ENCODE measurements at places on chromosomes 4 and X.

GRCh38 chr4:180518906-180519305, 1724.3 kb upstream of the TENM3 start:
- DNase-seq: no peak

- DNase-seq: peak; percentile 31
Measured at GRCh38 chr4:6327220-6327917, 57.7 kb downstream of the WFS1 start.

DNA sequence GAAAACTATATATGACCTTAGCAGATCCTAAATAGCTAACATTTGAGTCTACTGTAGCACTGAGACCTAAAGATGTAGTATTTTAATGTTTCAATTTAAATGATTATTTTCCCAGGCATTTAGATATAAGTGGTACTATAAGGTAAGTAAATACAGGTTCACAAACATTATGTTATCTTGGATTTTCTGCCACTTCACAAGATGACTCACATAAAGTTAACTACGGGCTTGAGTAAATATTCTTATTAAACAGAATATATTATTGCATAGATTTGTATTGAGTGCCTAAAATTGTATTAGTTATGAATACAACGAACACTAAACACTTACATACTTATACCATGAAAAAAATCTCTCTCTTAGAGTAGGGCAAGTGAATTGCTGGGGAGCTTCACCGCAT, 34.2 kb upstream of the VCX3B start:
- DNase-seq: no peak

GRCh38 chr4:97432551-97432950, 710.7 kb downstream of the STPG2 start:
- no peak for DNase-seq

DNA sequence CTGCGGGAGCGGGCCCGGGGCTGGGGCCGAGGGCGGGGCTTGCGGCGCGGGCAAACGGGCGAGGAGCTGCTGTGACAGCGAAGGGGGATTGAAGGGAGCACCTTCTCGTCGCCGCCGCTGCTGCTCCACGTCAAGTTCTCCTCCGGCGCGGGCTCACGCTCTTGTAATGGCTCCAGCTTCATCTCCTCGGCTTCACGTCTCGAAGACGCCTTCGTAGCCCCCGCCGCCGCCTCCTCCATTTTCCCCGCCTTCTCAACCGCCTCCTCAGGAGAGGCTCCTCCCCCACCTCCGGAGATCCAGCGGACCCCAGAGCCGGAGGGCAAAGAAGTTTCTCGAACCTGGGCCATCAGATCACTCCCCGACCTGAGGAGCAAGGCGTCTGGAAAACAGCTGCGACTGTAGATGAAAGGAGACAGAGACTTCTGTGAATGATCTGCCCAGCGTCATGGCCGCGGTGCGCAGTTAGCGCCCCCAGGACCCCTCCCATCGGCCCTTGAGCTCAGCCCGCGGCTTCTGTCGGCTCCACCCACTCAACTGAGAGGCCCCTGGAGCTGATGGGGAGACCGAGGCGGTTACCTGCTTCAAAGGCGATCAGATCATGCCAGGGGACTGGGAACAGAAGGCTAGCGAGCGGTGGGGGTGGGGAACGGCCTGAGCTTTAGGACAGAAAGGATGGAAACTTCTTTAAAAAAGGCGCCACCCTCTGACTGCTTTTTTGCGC, 895 bp downstream of the USP51 start:
- DNase-seq: peak; percentile 60

- DNase-seq: no peak
Measured at GRCh38 chrX:67545036-67545821, 1.4 kb downstream of the AR start.

DNA sequence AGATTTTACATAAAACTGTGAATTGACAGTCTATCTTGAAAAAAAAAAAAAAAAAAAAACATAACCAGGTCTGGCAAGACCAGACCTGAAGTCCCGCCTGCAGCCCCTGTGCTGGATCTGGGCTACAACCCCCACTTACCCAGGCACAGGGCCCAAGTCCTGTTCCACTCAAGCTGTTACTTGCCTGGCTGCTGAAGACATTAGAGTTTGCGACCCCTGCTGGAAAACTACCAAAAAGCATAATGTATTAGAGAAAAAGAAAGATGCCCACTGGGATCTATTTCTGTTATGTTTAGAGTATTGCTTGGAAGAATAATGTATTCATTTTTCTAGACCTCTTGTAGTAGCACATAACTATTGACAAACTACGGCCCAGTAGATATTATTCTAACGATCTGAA, 4.7 kb downstream of the HS3ST1 start:
- DNase-seq: peak; percentile 4

GRCh38 chr4:101191302-101192098, 155.8 kb downstream of the PPP3CA start:
- DNase-seq: no peak

DNA sequence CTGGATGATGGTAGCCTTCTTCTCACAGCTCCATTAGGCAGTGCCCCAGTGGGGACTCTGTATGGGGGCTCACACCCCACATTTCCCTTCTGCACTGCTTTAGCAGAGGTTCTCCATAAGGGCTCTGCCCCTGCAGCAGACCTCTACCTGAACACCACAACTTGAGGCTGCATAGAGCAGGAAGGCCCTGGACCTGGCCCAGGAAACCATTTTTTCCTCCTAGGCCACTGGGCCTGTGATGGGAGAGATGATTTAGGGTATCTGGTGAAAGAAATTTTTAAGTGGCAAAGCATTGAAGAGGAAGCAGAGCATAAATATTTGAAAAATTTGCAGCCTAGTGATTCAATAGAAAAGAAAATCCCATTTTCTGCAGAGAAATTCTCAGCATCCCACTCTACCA, 17.3 kb downstream of the F8A3 start:
- no peak for DNase-seq

- no peak for DNase-seq
Measured at GRCh38 chr4:119106036-119107000, 29.3 kb upstream of the MYOZ2 start.

DNA sequence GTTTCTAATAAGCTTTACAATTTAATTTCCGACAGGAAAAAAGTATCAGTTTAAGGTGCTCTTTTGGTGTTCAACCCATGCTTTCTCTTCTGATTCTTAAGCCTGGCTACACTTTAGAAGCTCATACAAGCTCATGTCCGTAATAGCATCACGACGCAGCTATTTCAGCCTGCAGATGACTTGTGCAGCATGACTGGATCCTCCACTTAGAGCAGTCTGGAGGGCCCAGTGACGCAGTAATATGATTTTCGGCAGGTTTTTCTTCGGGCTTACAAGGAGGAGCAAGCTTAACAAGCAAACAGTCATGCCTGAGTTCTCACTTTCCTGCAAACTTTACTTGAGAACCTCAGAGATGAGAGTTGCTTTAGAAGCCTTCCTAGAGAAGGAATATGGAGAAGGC, 85.3 kb upstream of the MAML3 start:
- peak; percentile 44 for DNase-seq

- no peak for DNase-seq
Measured at GRCh38 chr4:107255114-107255513, 219.0 kb upstream of the DKK2 start.

DNA sequence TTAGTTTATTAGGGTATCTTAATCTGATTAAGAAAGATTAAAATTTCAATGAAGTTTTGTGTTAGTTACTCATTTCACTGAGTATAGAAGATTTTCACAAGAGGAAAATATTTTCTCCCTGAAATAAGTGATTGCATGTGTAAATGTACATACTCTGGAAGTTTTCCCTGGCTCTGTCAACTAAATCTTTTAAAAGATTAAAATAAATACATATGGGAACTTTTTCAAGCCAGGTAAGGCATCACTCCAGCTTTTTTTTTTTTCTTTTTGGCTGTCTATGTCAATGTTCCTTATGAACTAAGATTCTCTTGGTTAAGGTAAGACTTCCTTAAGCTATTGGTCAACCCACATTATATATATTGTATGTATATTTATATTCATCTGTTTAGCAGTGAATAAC, 117.6 kb downstream of the CBR4 start:
- no peak for DNase-seq

GRCh38 chr4:184952522-184952921, 65.8 kb upstream of the HELT start:
- DNase-seq: no peak

- peak; percentile 41 for DNase-seq
Measured at GRCh38 chrX:115968436-115969252, 201.9 kb upstream of the AGTR2 start.

DNA sequence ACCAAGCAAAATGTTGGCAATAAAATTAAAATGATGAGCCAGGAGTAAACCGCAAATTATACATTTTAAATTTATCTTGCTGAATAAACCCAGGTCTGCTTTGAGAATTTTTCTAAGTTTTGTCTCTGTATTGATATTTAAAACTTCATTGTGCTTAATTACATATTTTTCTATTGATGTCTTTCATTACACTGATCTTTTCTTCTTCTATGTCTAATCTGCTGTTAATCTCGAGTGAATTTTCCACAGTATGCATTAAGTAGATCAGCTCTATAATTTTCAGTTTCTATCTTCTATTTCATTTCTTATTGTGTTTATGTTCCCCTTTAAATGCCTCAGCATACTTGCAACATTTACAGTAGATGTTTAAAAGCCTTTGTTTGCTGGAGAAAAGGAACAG, 918.7 kb downstream of the FAT4 start:
- DNase-seq: no peak

DNA sequence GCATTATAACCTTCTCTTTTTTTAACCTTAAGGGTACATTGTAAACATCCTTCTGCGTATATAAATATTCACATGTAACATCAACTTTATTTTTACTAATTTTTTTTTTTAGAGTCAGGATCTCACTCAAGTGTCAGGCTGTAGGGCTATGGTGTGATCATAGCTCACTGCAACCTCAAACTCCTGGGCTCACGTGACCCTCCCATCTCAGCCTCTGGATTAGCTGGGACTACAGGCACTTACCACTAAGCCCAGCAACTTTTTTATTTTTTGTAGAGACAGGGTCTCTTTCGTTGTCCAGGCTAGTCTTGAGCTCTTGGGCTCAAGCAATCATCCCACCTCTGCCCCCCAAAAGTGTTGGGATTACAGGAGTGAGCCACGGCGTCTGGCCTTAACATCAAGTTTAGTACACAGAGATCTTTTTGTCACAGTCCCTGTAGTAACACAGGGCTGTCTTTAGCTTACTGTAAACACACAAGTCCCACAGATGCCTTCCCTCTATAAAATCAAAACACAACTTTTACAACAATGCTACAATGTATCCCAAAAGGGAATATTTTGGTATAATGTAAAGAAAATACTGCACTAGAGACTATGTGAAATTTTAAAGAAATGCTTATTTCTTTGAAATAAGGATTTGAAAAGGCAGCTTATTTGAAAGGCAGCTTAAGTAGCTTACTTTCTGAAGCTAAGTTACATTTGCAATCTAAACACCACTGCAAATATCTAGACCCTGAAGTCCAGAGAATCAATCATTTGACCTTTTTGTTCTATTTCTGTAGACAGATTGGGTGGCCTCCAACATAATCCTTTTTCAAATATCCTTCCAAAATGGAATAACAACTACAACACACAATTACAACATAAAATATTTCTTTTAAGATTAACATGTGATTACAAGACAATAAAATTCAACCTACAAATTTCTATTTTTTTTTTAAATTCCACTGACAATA, 116.0 kb downstream of the APBB2 start:
- no peak for DNase-seq

- no peak for DNase-seq
Measured at GRCh38 chr4:8913121-8913857, 41.6 kb upstream of the HMX1 start.

DNA sequence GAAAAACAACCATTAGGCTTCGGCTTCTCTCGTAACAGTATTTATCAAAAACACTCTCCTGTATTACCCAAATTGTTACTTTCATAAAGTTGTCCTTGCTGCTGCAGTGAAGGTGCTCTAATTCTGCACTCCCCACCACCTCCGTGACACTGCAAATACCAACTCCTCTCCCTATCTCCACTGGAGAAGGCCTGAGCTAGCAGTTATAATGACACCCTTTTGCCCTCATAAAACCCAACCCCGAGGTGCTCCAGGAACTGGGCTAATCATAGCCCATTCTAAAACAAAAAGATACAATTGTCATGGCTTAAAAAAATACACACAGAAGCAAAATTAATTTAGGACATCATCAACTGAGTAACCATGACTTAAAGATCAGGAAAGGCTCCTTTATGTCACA, 59.2 kb downstream of the MAP7D2 start:
- DNase-seq: no peak

GRCh38 chr4:93317561-93317960, 511.0 kb upstream of the ATOH1 start:
- no peak for DNase-seq

GRCh38 chr4:109078724-109079123, 223.7 kb downstream of the COL25A1 start:
- no peak for DNase-seq

GRCh38 chr4:145523117-145523516, 41.5 kb downstream of the SMAD1 start:
- no peak for DNase-seq

- DNase-seq: no peak
Measured at GRCh38 chr4:111501946-111502345, 643.3 kb upstream of the FAM241A start.

GRCh38 chr4:24895461-24895860, 17.4 kb downstream of the CCDC149 start:
- DNase-seq: no peak

GRCh38 chr4:120263618-120264017, 197.0 kb upstream of the MAD2L1 start:
- DNase-seq: no peak

- no peak for DNase-seq
Measured at GRCh38 chrX:134528960-134529359, 69.0 kb downstream of the HPRT1 start.

GRCh38 chr4:3313556-3314228, 20.9 kb downstream of the RGS12 start:
- no peak for DNase-seq

DNA sequence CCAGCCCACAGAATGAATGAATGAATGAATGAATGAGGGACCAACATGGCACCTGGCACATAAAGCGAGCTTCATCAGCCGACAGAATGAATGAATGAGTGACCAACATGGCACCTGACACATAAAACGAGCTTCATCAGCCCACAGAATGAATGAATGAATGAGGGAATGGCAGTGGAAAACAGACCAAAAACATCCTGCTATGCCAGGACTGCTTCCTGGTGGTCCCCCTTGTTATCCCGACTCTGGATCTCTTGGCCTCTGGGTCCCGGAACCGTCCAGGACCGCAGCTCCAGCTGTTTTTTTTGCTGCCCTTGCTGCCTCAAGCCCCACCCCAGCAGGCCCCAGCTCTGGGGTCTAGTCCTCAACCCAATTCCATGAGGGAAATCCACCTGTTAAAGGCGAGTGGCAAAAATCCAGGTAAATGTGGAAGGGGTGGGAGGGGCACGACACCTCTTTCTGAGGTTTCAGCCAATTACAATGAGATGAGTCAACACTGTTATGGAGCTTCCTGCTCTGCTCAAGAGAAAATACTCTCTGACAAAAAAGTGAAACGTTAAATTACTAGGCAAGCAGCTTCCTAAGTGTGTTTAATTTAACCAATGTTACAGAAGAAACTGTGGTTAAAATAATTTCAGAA, 72.0 kb upstream of the MTNR1A start:
- no peak for DNase-seq

Measured in NCI-H1436 (cell line).